Mucosa of descending colon (tissue), 3 donors: ENCODE measurements at places on chromosomes 5 and 9. TPM values are rescaled to one million over a fixed set of nuclear protein-coding genes. Genes with fewer than 3 reads are reported as not detected.

The C1QTNF3 gene
- total RNA-seq: 10.0 TPM

The SLC36A3 gene
- total RNA-seq: not detected

The DNM1 gene
- 4.0 TPM for total RNA-seq

The TRIP13 gene
- 1.4 TPM for total RNA-seq

The IL4 gene
- not detected for total RNA-seq

The SARDH gene
- 0.23 TPM for total RNA-seq

The PHF24 gene
- 1.3 TPM for total RNA-seq

The CPLANE1 gene
- total RNA-seq: 13.6 TPM

The FABP6 gene
- total RNA-seq: not detected

The PCDHA6 gene
- 0.47 TPM for total RNA-seq

The CKMT2 gene
- total RNA-seq: 1.7 TPM

The CAAP1 gene
- 23.7 TPM for total RNA-seq

The NEUROG1 gene
- not detected for total RNA-seq

The UTP15 gene
- 15.0 TPM for total RNA-seq

The FBP2 gene
- not detected for total RNA-seq

The HMMR gene
- 19.0 TPM for total RNA-seq

The SPATA31C1 gene
- total RNA-seq: not detected

The EDIL3 gene
- total RNA-seq: 39.8 TPM

The DTWD2 gene
- 5.8 TPM for total RNA-seq

The TAF11L5 gene
- not detected for total RNA-seq

DNA sequence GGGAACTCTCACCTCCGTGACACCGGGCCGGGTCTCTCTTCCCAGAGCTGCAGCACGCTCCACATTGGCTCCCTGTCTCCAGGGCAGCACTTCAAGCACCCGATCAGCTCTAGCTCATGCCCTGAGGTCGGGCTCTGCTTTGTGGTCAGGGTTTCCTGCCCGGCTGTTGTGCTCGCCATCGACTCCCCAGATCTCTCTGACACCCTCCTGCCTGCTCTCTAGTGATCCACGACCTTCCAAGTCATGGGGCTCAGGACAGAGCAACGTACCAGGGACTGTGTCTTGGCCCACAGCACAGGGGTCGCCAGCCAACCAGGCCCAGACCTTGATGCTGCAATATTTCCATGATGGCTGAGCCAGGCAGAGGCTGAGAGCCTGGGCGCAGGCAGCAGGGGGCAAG, 45.1 kb downstream of the PRRT1B start:
- no peak for DNase-seq

GRCh38 chr5:107597247-107597646, 73.5 kb downstream of the EFNA5 start:
- no peak for DNase-seq

DNA sequence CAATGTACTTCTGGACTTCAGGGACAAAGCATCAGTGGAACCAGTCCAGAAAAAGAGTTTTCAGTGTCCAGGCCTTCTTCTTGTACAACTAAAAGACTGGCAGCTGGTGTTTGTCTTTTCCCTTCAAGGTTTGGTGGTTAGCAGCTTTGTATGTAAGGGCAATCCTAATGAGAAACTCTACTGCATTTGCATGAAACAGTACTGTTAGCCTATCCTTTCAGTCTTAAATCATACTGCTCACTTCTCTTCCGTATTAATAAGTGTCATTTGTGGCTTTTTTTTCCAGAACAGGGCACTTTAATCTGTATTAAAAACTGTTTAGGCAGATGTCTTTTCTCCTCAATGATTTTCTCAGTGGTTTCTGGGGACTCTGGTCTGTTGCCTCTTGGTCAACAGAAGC, 48.9 kb downstream of the FAM174A start:
- DNase-seq: no peak

DNA sequence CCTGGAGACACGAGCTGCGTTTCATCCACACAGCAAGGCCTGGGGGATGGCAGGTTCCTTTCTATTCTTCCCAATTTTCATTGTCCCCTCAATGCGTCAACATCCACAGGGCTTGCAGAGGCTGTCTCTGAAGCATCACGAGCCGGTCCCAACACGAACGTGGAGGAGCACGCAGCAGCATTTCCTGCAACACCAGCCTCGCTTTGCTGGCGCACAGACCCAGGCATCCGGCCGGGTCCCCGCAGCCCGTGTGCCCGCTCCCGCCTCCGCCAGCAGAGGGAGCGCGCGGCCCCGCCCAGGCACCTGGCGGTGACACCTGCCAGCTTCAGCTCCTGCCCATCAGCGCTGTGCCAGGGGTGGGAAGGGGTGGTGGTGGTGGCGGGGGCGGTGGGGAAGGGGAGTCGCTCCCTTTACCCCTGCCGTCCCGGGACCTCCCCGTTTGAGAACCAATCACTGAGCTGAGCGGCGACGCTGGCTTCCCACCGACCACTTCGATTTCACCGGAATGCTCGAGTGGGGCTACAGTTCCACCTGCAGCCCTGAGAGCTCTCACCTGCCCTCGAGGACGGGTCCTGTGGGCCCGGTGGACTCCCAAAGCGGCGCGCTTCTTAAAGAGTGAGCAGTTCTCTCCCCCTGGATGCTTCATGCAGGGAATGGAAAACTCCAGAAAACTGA, 464.5 kb downstream of the ICE1 start:
- DNase-seq: peak; percentile 29

DNA sequence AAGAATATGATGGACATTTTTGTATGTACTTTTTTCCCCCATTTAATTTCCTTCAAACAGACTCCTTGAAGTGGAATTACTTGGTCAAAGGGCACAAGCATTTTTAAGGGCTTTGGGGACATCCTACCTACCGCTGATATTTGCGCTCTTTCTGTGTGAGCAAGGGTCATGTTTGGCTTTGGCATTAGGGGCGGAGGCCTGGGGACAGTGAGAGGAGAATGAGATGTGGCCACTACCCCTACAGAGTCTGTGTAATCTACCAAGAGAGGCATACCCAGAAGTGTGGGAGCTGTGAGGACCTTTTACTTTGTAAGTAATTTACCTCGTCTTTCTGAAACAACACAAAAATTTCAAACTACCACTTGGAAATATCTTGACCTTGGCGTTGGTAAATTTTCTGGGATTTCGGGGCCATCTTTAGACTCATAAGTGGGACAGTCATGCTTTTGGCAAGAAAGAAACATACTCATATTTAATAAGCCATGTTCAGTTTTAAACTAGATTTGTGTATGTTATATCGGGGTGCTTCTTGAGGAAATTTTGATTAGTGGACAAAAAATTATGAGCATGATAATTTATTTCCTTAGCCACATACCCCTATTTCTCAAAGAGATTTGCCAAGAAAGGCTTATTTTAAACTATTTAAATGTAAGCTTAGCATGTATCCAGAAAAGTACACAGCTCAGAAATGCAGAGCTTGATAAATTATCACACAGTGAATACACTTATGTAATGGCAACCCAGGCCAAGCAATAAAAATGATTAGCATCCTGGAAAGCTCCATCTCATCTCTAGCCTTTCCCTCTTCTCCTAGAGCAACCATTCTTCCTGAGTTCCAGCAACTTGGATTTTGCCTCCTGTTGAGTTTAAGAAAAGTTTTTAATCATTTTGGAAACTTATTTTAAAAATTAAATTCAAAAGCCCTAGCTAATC, 63.6 kb downstream of the ARHGAP26 start:
- no peak for DNase-seq

DNA sequence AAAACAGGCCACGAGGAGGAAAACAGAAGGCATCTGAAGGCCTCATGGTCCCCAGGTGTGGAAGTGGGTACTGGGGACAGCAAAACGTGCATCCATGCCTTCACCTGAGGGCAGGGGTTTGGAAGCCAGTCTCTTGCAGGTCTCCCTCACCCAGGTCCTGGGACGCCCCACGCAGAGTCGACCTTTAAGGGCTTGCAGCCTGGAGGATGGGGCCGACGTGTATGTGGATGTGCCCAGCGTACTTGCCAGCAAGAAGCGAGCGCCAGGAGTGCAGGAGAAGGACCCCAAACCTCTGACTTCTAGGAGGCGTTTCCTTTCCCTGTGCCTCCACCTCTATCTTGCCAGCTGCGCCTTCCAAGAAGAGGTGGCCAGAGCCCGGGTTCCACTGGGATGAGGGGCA, 65.9 kb downstream of the OTULIN start:
- DNase-seq: no peak

- DNase-seq: no peak
Observed at GRCh38 chr5:22596404-22596970, 256.7 kb downstream of the CDH12 start.

- no peak for DNase-seq
Observed at GRCh38 chr5:115962565-115963402, 509 bp downstream of the LVRN start.

DNA sequence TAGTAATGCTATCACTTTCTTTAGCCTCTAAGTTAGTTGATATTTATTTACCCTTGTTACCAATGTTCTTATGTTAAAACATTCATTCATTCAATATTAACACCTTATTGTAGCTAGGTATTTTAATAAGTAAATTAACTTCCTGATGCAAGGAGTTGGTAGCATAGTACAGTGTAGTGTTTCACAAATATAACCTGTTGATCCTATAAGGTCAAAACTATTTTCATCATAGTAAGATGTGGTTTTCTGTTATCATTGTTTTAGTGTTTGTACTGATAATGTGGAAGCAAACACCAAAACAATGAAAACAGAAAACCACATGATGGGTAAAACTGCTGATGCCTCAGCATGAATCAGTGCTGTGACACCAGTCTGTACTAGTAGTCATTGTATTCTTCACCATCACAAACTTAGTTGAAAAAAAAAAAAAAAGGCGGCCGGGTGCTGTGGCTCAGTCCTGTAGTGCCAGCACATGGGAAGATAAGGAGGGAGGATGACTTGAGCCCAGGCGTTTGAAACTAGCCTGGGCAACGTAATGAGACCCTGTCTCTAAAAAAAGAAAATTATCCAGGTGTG, 36.5 kb downstream of the ZCCHC7 start:
- no peak for DNase-seq

DNA sequence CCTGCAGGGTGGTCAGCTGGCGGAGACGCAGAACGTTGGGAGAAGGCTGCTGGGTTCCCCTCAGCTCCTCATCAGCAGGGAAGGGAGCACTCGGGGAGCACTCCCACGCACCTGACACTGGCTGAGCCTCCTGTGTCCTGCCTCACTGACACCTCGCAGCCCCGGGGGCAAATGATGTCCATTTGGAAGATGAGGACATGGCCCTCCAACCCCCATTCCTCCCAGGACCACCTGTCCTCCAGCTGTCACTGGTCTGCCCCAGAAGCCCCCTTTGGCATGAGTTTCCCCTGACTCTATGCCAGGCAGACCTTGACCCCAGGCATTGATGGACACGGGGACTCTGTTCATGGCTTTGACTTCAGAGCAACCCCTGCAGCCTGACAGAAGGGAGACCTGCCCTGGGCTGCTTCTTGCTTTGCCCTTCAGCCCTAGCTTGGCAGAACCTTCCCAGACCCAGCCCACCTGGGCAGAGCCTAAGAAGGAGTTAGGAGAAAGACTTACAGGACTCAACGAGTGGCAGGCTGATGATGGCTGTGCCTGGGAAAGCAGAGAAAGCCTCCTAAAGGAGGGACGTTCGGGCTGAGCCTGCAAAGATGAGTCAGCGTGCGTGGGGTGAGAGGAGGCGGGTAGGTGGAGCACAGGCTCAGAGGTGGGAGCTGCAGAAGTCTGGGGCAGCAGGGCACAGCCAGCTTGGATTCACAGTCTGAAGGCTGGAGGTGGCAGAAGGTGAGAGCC, 90.6 kb downstream of the LMX1B start:
- no peak for DNase-seq

DNA sequence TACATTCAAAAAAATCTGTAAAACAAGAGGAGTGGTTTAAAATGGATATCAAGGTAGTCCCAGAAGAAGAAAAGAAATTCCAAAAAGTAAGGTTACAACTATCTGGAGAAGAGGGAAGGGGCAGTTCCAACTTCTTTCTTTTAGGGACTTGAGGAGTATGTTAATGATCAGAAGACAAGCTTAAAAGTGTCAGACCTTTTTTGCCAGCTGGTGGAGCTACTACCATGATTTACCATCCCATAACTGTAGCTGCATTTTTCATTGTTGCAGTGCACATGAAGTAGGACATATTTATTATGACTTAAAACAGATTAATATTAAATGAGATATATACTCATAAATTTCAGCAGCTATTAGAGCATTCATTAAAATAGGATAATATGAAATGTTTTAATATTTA, 158.5 kb upstream of the RGS7BP start:
- DNase-seq: no peak

DNA sequence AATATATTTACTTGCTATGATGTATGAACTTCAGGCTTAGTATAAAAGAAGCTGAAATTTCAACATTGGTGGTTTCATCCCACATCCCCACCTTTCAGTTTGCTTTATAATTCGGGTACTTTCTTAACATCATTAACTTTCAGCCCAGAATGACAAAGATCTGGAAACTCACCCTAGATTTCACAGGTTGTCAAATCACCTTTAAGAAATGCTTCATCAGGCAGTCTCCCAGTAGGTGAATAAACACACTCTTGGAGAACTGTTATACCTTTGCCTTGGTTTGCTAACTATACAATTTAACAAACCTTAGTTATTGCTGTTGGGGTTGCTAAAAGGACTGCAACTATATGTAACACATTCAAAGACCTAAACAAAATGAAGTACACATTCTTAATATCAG, 54.4 kb downstream of the MLANA start:
- DNase-seq: no peak

GRCh38 chr5:169694091-169694625, 57.1 kb downstream of the DOCK2 start:
- no peak for DNase-seq

DNA sequence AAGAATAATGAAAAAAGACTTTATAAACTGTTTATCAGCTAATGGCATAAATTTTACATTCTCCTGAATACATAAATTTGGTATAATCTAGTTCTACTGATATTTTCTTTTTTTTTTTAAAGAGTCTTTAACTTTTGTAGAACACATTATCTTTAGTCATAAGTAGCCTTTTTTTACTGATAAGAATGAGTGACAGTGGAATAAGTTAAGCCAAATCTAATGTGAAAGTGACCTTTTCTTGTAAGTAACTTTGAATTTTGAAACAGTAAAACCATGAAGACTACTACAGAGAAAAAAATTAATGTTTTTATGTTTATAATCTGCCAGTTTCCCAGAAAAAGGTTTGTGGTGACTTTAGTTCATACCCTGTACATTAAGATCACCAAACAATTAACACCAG, 13.7 kb downstream of the CEP78 start:
- DNase-seq: no peak

DNA sequence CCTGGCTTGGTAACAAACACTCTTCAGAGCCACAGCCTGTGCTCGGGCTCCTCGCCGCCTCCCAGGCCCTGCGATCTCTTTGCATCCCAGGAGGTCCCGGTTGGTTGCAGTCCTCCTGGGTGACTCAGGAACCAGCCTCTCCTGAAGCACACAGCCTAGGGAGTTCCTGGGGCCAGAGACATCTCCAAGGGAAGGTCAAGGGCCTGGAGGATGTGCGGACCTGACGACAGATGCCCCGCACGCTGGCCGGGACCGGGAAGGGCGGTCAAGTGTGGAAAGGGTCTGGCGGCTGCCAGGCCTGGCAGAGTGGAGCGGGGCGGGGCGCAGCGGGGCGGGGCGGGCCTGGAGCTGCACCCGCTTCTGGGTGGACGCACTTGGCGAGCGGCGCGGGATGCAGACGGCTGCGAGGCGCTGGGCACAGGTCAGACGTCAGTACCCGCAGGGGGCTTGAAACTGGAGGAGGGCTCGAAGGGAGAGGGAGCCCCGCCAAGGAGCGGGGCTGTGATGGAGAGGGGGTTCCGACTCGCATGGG, 45.0 kb upstream of the PRSS3 start:
- DNase-seq: peak; percentile 82
